ENCODE measurements at places on chromosomes 3 and 15.
A peak's percentile ranks its signal among the peaks of the same experiment; 100 is the strongest.

GRCh38 chr15:70633991-70634390, 129.4 kb downstream of the UACA start:
- no peak for ATAC-seq

- ATAC-seq, result no peak
Observed at GRCh38 chr3:143814443-143814889, 33.8 kb downstream of the SLC9A9 start.

DNA sequence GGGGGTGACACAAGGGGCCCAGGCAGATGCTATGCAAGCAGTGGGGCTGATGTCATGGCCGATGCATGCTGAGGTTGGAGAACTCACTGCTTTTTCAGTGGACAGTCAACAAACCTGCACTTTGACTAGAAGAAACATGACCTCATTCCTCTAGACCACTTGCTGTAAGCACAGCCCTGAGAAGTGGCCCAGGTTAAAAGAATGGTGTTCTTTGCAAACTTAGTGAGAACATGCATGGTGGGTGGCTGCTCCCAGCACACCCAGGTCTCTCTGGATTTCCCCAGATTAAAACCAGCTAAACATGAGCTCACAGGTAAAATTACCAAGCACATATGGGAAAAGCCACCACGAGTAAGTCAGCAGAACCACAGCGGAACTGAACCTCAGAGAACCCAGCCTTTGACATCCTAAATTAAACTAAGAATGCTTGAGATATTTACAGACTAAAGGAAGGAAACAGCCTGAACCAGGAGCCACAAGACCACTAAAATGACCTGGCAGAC, 15.5 kb downstream of the DLEC1 start:
- no peak for ATAC-seq

- ATAC-seq, result no peak
Observed at GRCh38 chr15:65254356-65254755, 32.3 kb downstream of the PARP16 start.

DNA sequence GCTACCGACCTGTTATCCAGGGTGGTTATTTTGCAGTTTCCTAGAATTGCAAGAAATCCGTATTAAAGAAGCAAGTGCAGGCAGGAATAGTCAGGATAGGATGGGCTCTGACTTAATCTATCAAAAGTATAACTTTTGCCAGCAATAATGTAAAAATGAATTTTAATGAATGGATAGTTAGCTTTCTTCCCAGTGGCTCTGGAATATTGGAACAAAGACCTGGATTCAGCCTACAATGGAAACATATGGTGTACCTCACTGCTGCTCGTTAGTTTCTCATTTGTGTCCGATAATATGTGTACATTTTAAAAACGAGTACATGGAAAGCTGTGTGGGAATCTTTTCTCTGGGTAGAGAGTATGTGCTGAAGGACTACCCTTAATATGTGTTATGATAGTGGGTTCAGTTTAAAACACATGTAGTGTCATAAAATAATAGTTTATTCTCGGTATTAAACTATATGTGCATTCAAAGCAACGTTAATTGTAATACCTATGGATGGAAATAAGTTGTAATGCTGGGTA, 805 bp downstream of the SERPINI1 start:
- no peak for ATAC-seq

- peak; percentile 1 for ATAC-seq
Observed at GRCh38 chr3:171875923-171876412, 32.8 kb downstream of the TMEM212 start.

- ATAC-seq, result no peak
Observed at GRCh38 chr3:53187430-53187829, 26.4 kb downstream of the PRKCD start.

GRCh38 chr3:171676601-171677175, 133.6 kb downstream of the PLD1 start:
- no peak for ATAC-seq

GRCh38 chr15:22903427-22903826, 65.0 kb downstream of the NIPA2 start:
- ATAC-seq, result no peak

DNA sequence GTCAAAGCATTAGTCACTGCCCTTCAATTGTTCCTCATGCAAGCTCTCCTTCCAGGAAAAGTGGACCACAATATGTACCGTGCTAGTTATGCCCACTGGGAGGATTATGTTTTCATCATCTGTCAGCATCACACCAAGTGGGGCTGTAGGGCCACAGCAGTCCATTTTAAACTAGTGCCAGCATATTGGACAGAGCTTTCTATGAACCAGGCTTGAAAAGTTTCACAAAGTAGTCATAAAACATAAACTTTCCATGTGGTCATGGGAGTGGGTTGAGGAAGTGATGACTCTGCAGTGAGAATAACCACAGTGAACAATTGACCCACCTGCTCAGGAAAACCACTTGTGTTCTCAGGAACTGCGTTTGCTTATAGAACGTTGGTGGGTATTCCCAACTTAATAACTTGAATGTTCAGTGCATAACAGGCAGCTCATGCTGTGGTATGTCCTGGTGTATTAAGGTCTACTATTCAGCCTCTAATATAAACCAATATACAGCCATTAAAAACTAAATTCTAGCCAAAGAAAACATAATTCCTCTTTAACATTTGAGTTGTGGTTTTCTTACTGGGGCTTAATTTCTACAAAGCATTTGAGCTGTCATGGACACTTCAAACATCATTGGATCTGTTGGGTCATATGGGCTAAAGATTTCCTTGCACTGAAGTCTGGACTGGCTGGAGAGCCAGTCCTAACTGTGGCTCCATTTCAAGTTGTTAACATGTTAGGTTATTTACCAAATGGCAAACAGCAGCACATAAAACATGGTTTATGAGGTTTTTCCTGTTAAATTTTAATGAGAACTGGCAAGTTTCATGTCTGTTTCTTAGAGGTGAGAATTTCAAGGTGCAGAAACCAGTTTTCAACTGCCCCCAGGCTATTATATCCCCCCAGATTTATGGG, 274.1 kb downstream of the OTOL1 start:
- ATAC-seq, result no peak

GRCh38 chr3:13032206-13032605, 41.0 kb downstream of the IQSEC1 start:
- no peak for ATAC-seq

- no peak for ATAC-seq
Observed at GRCh38 chr15:75233504-75234190, 24.5 kb upstream of the GOLGA6C start.

DNA sequence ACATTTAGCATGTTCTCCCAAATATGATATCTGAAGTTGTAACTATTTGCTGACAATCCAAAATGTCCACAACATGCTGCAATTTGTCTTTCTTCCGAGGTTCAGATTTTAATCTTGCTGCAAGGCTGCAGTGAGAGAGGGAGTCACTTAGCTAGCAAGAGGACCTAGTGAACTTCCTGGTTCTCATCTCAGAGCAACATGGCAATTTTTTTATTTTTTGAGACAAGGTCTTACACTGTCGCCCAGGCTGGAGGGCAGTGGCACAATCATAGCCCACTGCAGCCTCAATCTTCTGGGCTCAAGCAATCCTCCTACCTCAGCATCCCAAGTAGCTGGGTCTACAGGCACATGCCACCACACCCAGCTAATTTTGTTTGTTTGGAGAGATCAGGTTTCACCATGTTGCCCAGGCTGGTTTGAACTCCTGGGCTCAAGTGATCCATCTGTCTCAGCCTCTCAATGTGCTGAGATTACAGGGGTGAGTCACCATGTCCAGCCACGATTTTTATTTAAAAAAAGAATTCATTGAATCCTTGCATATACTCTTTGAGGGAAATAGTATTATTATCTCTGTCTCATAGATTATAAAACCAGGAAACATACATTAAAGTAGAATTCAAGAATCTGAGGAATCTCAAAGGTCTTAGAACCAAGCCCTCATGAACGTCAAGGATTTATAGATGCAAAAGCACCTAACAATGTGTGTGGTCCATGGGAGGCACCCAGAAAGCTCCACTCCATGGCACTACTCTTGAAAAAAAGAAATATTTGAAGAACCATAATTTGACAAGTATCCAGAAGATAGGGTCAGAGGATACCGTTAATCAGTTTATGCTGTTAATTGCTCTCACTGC, 9.1 kb downstream of the HDC start:
- peak; percentile 33 for ATAC-seq

DNA sequence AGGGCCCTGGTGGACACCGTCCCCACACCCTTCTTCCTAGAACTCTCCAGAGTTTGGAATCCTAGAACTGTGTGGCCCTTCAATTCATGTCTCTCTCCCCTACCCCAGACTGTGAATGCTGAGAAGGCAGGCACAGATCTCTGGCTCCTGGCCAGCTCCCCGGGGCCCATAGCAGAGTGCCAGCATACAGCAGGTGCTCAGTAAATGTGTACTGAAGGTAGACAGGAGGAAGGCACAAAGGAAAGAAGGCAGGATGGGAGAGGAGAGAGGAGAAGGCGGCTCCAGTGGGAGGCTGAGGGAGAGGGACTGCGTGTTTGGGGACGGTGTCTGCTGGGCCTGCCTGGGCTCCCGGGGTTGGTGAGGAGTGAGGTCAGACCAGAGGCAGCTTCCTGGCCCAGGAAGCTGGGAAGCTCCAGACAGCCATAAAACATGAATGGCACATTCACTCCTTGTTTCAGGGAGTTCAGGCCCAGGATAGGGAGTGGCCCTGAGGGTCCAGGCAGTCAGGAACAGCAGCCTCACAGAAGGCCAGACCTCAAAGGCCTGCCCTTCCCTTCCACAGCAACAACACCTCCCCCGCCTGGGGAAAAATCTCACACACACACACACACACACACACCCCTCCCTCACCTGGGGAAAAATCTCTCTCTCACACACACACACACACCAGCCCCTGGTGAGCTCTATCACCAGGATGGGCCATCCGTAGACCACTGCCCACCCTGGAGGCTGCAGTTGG, 137.1 kb upstream of the PRR20G start:
- ATAC-seq, result peak; percentile 36

DNA sequence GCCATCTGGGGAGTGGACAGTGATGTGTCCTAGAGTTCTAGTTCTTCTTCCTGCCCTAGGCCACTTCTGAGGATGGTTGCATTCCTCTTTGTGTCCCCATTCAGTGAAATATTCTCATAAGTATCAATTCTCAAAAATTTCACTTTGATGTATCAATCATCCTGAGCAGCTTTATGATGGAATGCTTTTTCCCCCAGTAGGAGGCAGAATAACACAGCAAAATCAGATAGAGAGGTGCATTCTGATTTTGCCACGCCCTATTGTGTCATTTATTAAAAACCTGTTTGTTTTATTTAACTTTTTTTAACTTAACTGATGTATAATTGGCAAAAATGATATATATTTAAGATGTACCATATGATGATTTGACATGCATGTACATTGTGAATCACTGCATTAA, 656.0 kb upstream of the GRM7 start:
- no peak for ATAC-seq

- no peak for ATAC-seq
Observed at GRCh38 chr3:24174614-24175013, 229.5 kb downstream of the NR1D2 start.

GRCh38 chr3:120021523-120021922, 72.7 kb downstream of the GSK3B start:
- no peak for ATAC-seq

DNA sequence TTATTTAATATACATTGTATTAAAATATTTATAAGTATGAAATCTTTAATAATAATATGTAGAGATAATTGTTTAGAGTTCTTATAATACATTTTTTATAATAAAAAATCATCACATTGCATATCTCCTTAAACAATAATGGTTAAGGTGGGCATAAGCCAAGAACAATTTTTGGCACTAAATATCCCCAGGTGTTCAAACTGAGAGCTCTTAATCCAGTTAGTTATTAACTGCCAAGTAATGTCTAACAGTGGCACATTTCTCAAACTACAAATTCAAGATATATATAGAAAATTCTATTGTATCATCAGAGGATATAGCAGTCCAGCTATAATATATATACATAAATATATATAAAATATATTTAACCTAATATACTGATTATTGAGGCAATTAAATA, 680.8 kb downstream of the SI start:
- no peak for ATAC-seq

DNA sequence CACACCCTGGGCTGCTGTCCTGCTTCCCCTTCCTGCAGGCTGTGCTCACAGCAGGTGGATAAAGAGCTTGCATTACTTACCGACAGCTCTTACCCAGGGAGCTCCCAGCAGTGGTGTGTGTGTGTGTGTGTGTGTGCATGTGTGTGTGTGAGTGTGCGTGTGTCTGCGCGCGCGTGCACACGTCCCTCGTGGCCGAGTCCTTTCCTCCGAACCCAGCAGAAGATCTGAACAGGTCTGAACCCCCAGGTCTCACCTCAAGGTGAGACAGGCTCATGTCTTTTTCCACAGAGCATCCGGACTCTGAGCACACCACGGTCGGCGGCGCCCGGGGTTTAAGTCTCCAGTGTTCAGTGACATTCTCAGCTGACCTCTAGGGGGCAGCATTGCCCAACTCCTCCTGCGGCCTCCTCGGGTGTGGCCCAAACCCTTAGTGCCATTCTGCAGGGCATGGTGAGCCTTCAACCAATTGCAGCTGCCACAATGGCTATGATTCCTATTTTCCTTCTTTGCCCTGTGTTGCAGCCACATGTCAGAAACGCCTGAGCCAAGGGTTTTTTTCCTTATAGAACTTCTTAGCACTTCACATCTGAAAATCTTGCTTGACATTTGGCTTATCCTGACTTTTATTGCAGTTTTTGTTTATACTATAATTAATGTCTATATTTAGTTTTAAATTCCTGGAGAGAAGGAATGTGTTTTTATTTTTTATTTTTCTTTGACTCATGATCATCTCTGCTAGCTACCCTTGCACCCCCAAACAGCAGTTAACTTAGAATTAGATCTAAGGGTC, 64.1 kb upstream of the KLHL25 start:
- ATAC-seq, result peak; percentile 97

DNA sequence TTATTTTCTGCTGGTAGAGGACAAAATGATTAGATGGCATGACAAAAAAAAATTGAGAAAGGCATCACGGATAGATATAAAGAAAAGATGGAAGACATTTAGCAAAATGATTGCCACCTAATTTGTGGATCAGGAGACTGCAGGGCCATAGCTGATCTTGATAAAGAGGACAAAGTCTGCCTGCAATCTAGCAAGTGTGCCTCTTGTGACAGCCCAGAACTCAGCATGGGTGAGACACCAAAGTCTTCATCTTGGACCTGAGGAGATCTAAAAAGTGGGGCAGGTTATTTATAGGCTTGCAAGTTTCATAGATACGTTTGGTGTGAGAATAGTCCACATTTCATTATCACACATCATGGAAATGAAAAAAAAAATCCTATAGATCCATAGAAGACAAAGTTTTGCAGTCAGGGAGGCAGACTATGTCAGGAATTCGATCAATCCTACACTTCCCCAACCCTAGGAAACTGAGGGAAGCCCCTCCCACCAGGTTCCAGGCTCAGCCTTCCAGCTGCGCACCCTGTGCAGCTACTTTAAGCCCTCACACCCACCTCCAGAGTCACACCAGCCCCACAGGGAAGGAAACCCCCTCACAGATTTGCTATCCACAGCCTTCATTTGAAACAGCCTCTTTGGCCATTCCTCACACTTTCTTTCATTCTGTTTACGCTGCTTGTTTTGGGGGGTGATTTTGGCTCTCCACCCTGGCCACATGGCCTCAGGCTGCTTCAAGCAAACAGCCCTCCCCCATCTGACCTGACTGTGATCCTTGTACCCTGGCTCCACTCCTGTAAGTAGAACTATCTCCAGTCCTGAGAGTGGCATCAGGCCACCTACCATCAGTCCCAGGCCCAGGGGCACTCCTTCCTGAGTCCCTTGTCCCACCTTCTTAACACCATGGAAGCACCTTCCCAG, 28.1 kb upstream of the KLHL6 start:
- ATAC-seq, result no peak

Data from SK-N-SH treated with all-trans-retinoic acid at 6 μM for 48 hours (cell line).